ENCODE measurements at places on chromosomes 7 and 10. TPM values are rescaled to one million over a fixed set of nuclear protein-coding genes. Genes with fewer than 3 reads are reported as not detected.

Gene GRID2IP
- not detected for total RNA-seq

Gene MORN4
- total RNA-seq: 9.6 TPM

Gene ARHGEF5
- 3.4 TPM for total RNA-seq

Gene CASTOR2
- 26.4 TPM for total RNA-seq

Gene ARPC1A
- 174 TPM for total RNA-seq

Gene CRPPA
- total RNA-seq: 1.1 TPM

Gene GIMAP5
- 1.3 TPM for total RNA-seq

Gene DKK1
- 229 TPM for total RNA-seq

Gene NUTM2B
- 0.18 TPM for total RNA-seq
